ENCODE measurements at places on chromosomes 1 and 21. TPM values are rescaled to one million over a fixed set of nuclear protein-coding genes. Genes with fewer than 3 reads are reported as not detected.

- H3K4me1 ChIP-seq = no peaks in the 10 kb centered on the region
- H3K27me3 ChIP-seq = no peaks in the 10 kb centered on the region
- no peaks in the 10 kb centered on the region for H3K36me3 ChIP-seq
- no peak overlapping the region for H3K4me3 ChIP-seq
Observed at GRCh38 chr1:116737855-116738321, 16.3 kb upstream of the CD2 start.

DNA sequence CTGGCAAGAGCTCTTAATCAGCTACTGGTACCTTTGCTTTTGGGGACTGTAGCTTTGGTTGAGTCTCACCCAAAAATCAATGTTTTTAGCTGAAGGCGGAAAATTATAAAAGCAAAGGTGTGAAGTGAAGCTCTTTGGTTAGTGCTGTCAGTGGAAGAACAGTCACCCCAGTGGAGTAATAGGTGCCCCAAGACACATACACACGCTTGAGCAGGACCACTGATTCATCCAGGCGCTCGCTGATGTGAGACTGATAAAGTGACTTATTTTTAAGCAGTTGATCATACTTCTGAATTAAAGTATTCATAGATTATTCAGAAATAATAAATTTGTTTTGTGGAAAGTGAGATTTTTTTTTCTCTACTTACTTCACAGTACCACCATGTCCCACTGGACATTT lies 37.1 kb downstream of the TGFB2 start:
- H3K4me1 ChIP-seq = no peaks in the 10 kb centered on the region
- DNase-seq = no peak
- H3K36me3 ChIP-seq = no peaks in the 10 kb centered on the region
- H3K4me3 ChIP-seq = no peak overlapping the region

DNA sequence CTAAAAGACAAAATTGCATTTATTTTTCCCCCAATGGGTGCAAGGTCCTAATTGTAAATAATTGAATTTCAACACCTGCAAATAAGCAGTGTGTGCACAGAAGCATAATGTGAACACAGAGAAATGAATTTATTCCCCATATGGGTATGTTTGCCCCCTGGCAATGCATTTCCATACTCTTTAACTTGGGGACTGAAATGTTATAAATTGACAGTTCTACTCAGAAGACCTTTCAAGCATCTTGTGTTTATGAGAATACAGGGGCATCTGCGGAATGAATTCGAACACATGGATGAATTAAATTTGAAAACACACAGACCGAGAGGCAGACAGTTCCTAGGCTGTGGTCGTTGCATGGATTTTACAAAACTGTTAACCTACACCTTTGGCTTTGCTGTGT lies 3.5 kb downstream of the PBX1 start:
- no peaks in the 10 kb centered on the region for H3K4me1 ChIP-seq
- H3K4me3 ChIP-seq = no peak overlapping the region

GRCh38 chr1:149917571-149918144 lies at the start of gene SV2A:
TSS of gene SV2A (minus strand) at chr1:149917844. CDS start at chr1:149913840, 4,004 bp downstream.
- DNase-seq = no peak
- peaks cover 10% of the 10 kb centered on the region for H3K4me1 ChIP-seq
- H3K4me3 ChIP-seq = peak within 1 kb of the TSS; percentile 26
- no peaks in the 10 kb centered on the region for H3K27me3 ChIP-seq

DNA sequence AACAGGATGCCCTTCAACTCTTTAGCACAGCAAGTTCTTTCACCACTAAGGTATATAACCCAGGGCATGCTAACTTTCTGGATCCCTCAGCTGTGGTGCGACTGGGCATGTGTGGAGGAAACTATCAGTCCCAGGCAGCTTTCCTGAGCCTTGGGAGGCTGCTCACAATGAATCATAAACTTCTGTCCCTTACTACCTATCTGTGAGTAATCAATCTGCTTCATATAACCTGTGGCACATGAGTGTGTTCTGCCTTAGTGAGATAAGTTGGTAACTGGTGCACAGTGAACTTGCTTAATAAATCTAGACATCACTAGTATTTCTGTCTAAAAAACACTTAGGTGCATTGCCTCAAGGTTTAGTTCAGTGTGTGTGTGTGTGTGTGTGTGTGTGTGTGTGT lies 158.0 kb downstream of the GPATCH2 start:
- H3K4me1 ChIP-seq = no peaks in the 10 kb centered on the region
- H3K27me3 ChIP-seq = no peaks in the 10 kb centered on the region
- no peaks in the 10 kb centered on the region for H3K36me3 ChIP-seq
- no peak for DNase-seq

The FRRS1 gene
- 19.6 TPM for total RNA-seq

DNA sequence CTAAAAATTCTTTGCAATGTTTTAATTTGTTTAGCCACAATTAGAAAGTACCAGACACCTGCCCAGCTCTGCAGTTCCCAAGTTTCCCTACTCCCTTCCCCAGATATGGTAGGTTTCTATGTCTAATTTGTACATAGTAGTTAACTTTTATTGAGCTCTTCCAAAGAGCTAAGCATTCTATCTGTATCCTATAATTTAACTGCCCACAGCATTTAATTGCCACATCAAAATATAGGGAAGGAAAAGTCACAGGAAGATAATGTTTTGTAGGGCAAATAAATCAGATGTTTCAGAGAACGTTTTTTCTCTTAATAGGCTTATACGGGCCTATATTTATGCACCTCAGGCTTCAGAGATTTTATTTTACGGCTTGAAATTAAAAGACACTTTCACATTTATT lies 15.7 kb upstream of the FMO3 start:
- H3K27me3 ChIP-seq = no peaks in the 10 kb centered on the region
- H3K4me3 ChIP-seq = no peak overlapping the region
- DNase-seq = no peak
- no peaks in the 10 kb centered on the region for H3K36me3 ChIP-seq
- no peaks in the 10 kb centered on the region for H3K4me1 ChIP-seq

The LRRC71 gene
- total RNA-seq = not detected

The CA6 gene
- not detected for total RNA-seq

- H3K36me3 ChIP-seq = no peaks in the 10 kb centered on the region
- no peak overlapping the region for H3K27ac ChIP-seq
- H3K4me1 ChIP-seq = no peaks in the 10 kb centered on the region
- no peak for DNase-seq
Observed at GRCh38 chr1:110094931-110095654, 17.1 kb upstream of the UBL4B start.

GRCh38 chr1:41833519-41834000 lies 85.2 kb downstream of the HIVEP3 start:
- no peak for DNase-seq
- no peaks in the 10 kb centered on the region for H3K27me3 ChIP-seq
- no peak overlapping the region for H3K27ac ChIP-seq
- no peak overlapping the region for H3K4me3 ChIP-seq

The OPTC gene
- total RNA-seq = not detected

- no peak overlapping the region for H3K27ac ChIP-seq
- H3K36me3 ChIP-seq = no peaks in the 10 kb centered on the region
- no peaks in the 10 kb centered on the region for H3K4me1 ChIP-seq
- DNase-seq = no peak
Observed at GRCh38 chr1:26391450-26391849, 18.9 kb upstream of the ZNF683 start.

DNA sequence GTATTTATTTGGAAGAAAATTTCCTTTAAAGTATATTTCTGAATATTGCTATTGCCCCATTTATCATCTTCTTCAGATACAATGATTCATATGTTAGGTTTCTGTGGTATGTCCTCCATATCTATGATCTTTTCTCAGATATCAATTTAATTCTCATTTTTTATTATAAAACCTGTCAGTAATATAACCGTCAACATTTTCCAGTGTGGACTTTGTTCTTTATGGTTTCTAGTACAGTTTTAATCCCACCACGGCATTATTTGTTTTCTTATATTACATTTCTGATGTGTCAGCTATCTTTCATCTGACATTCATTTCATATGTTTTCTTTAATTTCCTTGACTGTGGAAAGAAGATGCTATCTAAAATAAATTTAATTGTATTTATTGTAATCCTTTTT lies 97.9 kb downstream of the PLPPR5 start:
- no peaks in the 10 kb centered on the region for H3K4me1 ChIP-seq
- no peaks in the 10 kb centered on the region for H3K36me3 ChIP-seq
- no peaks in the 10 kb centered on the region for H3K27me3 ChIP-seq
- no peak overlapping the region for H3K4me3 ChIP-seq
- H3K27ac ChIP-seq = no peak overlapping the region
- no peak for DNase-seq

- H3K4me1 ChIP-seq = no peaks in the 10 kb centered on the region
- H3K36me3 ChIP-seq = no peaks in the 10 kb centered on the region
- DNase-seq = no peak
- no peak overlapping the region for H3K27ac ChIP-seq
- H3K27me3 ChIP-seq = no peaks in the 10 kb centered on the region
- H3K4me3 ChIP-seq = no peak overlapping the region
Observed at GRCh38 chr1:101101360-101101759, 75.8 kb upstream of the DPH5 start.

GRCh38 chr1:5670590-5671350 lies 321.5 kb downstream of the NPHP4 start:
- no peaks in the 10 kb centered on the region for H3K36me3 ChIP-seq
- no peak overlapping the region for H3K27ac ChIP-seq
- H3K4me1 ChIP-seq = no peaks in the 10 kb centered on the region
- no peak for DNase-seq
